Stimulated activated CD4-positive, alpha-beta T cell treated with anti-CD3 and anti-CD28 coated beads, TNF-alpha, amount 100 ng/mL, for 48 hours (primary cell): ENCODE measurements at places on chromosomes 4 and X.

DNA sequence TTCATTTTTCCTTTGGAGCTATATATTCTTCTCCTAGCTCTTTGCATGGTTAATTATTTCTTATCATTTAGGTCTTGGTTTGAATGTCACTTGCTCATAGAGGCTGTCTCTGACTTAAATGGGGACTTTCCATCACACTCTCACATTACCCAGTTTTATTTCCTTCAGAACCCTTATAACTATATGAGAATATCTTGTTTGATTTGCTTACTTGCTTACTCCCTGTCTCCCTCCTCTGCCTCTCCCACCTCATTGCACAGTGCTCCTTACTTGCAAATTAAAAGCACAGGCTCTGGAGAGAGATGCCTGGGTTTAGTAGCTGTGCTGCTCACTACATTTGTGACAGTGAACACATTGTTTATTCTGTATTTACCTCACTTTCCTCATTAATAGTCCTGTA is 174.6 kb downstream of the SOWAHB start:
- DNase-seq, result no peak

GRCh38 chr4:52273885-52274284 is 222.8 kb downstream of the SPATA18 start:
- no peak for DNase-seq

GRCh38 chr4:168633064-168633463 is 136.2 kb downstream of the PALLD start:
- DNase-seq, result no peak

DNA sequence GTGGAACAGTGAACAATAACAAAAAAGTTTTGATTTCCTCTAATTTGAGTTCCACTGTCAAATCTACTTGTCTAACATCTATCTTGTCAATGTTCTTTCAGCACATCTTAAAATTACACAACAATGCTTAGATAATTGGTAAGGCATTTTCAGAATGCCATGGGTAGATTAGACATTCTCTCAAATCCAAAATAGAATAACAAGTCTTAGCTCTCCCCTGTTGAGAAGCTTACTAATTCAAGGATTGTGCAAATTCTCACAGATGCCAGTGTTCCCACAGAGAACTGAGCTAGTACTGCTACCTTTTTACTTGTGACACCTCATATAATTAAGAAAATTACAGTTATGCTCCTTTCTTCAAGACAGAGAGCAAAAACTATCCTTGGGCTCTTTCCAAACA is 2442.0 kb downstream of the PCDH7 start:
- no peak for DNase-seq
